Muscle of leg (tissue), 16 donors: ENCODE measurements at places on chromosomes 16 and 17. TPM values are rescaled to one million over a fixed set of nuclear protein-coding genes. Genes with fewer than 3 reads are reported as not detected.
A peak's percentile ranks its signal among the peaks of the same experiment; 100 is the strongest.

The NAE1 gene
- polyA plus RNA-seq = 42.7 TPM

The GP1BA gene
- polyA plus RNA-seq = 1.3 TPM

- no peak for DNase-seq
- no peak overlapping the region for H3K4me3 ChIP-seq
- H3K36me3 ChIP-seq = no peaks in the 10 kb centered on the region
- H3K27ac ChIP-seq = no peak overlapping the region
- H3K27me3 ChIP-seq = no peaks in the 10 kb centered on the region
Observed at GRCh38 chr16:87222335-87222734, 94.9 kb downstream of the C16orf95 start.

The PHF23 gene
- polyA plus RNA-seq = 38.2 TPM

The TLCD3A gene
- polyA plus RNA-seq = 25.4 TPM

GRCh38 chr16:78277321-78278055 is 178.0 kb downstream of the WWOX start:
- no peaks in the 10 kb centered on the region for H3K27me3 ChIP-seq
- peak overlapping the region; percentile 6 for H3K27ac ChIP-seq
- H3K36me3 ChIP-seq = no peaks in the 10 kb centered on the region
- no peak overlapping the region for H3K4me3 ChIP-seq
- H3K4me1 ChIP-seq = peaks cover 2% of the 10 kb centered on the region

The TP53TG3F gene
- polyA plus RNA-seq = not detected

DNA sequence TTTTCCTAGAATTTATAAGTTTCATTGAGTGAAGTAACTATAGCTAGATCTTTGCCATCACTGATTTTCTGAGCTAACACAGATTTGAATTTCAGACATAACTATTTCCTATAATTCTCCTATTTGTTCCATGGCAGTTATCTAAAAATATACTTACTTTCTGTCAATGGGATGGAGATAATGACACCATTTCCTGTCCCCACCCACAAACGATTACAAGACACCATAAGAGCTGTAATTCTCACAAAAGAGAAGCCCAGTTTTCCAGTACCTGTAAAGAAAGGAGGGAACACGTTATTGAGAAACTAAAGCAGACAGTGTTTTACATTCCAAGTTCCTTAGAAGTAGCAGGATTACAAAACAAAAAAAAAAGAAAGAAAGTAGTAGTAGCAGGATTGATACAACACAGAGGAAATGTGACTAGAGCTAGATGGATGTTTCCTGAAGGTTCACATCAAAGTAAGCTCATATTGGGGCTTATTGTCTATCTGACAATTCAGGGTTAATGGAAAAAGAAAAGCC is 110.9 kb upstream of the TOB1 start:
- no peaks in the 10 kb centered on the region for H3K27me3 ChIP-seq
- no peak overlapping the region for H3K27ac ChIP-seq
- H3K4me1 ChIP-seq = no peaks in the 10 kb centered on the region
- no peak overlapping the region for H3K4me3 ChIP-seq

GRCh38 chr16:68379472-68380347 is 68.6 kb downstream of the SMPD3 start:
- H3K36me3 ChIP-seq = no peaks in the 10 kb centered on the region
- no peak for DNase-seq
- no peak overlapping the region for H3K4me3 ChIP-seq
- no peak overlapping the region for H3K27ac ChIP-seq

The PRSS53 gene
- polyA plus RNA-seq = 4.8 TPM

The KRT20 gene
- polyA plus RNA-seq = not detected

The MEOX1 gene
- 23.2 TPM for polyA plus RNA-seq

GRCh38 chr16:30903596-30903995 is 7.2 kb downstream of the CTF1 start:
- H3K4me3 ChIP-seq = no peak overlapping the region
- peaks cover 2% of the 10 kb centered on the region for H3K36me3 ChIP-seq
- H3K4me1 ChIP-seq = peaks cover 31% of the 10 kb centered on the region

DNA sequence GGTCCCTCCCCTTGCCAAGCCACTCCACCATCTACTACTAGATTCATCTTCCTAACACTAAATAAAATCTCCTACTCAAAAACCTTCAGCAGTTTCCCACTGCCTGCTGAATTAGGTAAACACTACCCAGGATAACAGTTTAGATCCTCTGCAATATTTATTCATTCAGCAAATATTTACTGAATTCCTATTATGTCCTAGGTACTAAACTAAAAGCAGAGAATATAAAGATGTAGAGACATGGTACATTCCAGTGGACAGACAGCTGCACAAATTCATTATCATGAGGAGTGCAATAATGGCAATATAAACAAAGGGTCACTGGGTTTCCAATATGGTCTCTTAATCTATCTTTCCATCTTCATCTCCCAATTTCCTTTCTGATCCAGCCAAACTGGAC is 30.7 kb upstream of the HOXB13 start:
- peaks cover 56% of the 10 kb centered on the region for H3K27me3 ChIP-seq
- no peak overlapping the region for H3K4me3 ChIP-seq
- H3K4me1 ChIP-seq = peaks cover 27% of the 10 kb centered on the region
- no peak for DNase-seq
- no peaks in the 10 kb centered on the region for H3K36me3 ChIP-seq
- H3K27ac ChIP-seq = no peak overlapping the region

- peaks cover 12% of the 10 kb centered on the region for H3K36me3 ChIP-seq
- H3K27ac ChIP-seq = peak overlapping the region; percentile 31
- H3K4me3 ChIP-seq = no peak overlapping the region
- no peaks in the 10 kb centered on the region for H3K27me3 ChIP-seq
Observed at GRCh38 chr17:59756236-59756818, 48.9 kb downstream of the VMP1 start.

DNA sequence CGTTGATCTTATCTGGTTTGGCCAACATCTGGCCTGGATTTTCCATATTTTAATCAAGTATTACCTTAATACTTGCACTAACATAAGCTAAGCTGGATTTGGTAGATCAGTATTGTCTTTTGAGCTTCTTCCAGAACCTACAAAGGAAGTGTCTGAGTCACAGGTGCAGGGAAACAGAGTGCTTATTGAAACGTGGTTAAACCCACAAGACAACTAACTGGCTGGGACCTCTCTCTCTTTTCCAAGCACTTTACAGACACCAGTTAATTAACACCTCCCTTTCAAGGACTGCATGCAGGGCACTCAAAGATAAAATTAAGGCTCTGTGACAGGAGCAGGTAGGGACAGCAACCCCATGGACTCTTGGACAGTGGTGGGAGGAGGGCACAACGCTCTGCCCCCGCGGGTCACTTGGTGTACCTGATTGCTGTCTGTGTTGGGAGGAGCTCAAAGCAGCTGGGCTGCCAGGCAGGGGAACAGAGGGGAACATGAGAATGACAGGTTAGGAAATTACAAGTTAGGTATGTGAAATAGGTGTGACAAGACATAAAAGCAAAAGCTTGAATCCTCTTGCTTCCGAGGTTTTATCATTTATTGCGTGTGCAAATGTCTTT is 133.7 kb upstream of the MON1B start:
- no peak overlapping the region for H3K27ac ChIP-seq
- H3K4me3 ChIP-seq = no peak overlapping the region
- H3K36me3 ChIP-seq = no peaks in the 10 kb centered on the region
- H3K27me3 ChIP-seq = no peaks in the 10 kb centered on the region
- no peak for DNase-seq

DNA sequence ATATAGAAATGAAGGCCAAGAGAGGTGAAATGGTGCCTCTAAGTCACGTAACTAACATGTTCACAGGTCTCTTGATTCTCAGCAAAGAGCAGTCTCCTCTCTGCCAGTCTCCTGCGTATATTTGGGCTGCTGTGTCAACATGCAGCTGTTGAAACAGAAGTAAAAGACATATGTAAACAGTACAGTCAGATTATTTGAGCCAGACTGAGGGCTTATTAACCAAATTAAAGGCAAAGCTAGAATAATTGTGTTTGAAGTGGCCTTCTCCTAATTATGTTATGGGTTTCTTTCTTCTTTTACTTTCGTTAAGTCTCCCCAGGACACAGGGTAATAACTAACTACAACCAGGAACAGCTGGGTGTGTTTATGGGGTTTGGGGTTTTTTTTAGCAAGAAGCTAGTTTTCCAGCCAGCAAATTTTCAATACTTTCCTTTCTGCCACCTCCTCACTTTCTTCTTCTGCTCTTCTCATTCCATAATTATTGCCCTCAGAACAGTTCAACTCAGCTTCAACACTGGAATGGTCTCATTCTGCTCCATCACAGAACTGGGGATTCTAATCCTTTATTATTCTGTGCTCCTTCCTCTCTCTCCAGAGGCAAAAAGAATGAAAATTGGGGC is 18.4 kb downstream of the G6PC1 start:
- DNase-seq = peak; percentile 21
- H3K4me1 ChIP-seq = peaks cover 10% of the 10 kb centered on the region
- no peak overlapping the region for H3K4me3 ChIP-seq
- no peaks in the 10 kb centered on the region for H3K27me3 ChIP-seq
- no peaks in the 10 kb centered on the region for H3K36me3 ChIP-seq

GRCh38 chr16:82655072-82655714 is 28.4 kb downstream of the CDH13 start:
- peak overlapping the region; percentile 20 for H3K27ac ChIP-seq
- peak; percentile 28 for DNase-seq
- H3K36me3 ChIP-seq = no peaks in the 10 kb centered on the region

DNA sequence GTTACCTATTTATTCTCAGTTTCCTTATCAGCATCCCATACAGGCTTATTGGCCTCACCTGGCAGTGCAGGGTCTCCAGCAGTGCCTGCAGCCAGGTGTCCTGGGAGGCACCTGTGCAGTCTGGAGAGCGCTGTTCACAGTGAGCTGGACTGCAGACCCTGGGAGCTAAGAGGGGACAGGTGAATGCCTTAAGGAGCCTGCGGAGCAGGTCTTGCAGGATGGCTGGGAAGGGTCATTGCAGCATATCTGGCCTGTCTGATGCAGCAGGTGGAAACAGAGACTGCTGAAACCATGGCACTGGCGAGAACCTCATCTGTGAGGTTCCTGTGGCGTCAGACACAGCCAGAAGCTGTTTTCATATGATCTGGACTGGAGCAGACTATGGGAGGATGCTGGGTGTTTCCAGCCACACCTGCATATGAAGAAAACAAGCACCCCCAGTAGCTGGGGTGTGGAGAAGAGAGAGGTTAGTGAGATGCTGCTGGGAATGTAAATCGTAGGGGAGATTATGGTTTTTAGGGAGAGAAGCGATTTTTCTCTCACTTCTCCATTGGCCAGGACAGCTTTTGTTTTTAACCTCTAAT is 77.0 kb downstream of the NTN1 start:
- H3K27me3 ChIP-seq = peaks cover 2% of the 10 kb centered on the region
- no peak for DNase-seq
- no peaks in the 10 kb centered on the region for H3K4me1 ChIP-seq
- H3K4me3 ChIP-seq = no peak overlapping the region
- H3K27ac ChIP-seq = no peak overlapping the region

- H3K36me3 ChIP-seq = no peaks in the 10 kb centered on the region
- no peaks in the 10 kb centered on the region for H3K27me3 ChIP-seq
Observed at GRCh38 chr17:7110617-7111306, 3.9 kb downstream of the ASGR2 start.

The SMIM36 gene
- polyA plus RNA-seq = not detected

- H3K27me3 ChIP-seq = no peaks in the 10 kb centered on the region
- no peak overlapping the region for H3K4me3 ChIP-seq
- no peak overlapping the region for H3K27ac ChIP-seq
Observed at GRCh38 chr17:13297183-13297582, 279.4 kb upstream of the ELAC2 start.

GRCh38 chr17:34156401-34156740 is 98.7 kb upstream of the CCL2 start:
- H3K4me3 ChIP-seq = no peak overlapping the region
- H3K27me3 ChIP-seq = peaks cover 56% of the 10 kb centered on the region
- no peak overlapping the region for H3K27ac ChIP-seq
- no peaks in the 10 kb centered on the region for H3K36me3 ChIP-seq

The NT5M gene
- polyA plus RNA-seq = 10.8 TPM

DNA sequence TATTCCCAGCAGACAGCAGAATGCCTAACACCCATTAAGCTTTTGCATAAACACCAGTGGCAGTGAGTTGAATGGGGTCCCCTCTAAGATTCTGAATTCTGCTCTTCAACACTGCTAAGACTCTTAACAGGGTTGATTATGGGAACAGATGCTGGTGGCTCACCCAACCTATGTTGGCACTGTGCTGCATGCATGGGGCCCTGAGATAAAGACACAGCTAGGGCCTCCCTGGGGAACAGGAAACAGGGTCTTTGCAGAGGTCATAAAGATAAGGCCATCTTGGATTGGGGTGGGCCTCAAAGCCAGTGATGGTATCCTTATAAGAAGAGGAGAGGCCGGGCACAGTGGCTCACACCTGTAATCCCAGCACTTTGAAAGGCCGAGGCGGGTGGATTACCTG is 190.8 kb downstream of the SLC39A11 start:
- no peaks in the 10 kb centered on the region for H3K36me3 ChIP-seq
- H3K4me1 ChIP-seq = no peaks in the 10 kb centered on the region
- H3K4me3 ChIP-seq = no peak overlapping the region
- no peak for DNase-seq
- H3K27ac ChIP-seq = no peak overlapping the region

DNA sequence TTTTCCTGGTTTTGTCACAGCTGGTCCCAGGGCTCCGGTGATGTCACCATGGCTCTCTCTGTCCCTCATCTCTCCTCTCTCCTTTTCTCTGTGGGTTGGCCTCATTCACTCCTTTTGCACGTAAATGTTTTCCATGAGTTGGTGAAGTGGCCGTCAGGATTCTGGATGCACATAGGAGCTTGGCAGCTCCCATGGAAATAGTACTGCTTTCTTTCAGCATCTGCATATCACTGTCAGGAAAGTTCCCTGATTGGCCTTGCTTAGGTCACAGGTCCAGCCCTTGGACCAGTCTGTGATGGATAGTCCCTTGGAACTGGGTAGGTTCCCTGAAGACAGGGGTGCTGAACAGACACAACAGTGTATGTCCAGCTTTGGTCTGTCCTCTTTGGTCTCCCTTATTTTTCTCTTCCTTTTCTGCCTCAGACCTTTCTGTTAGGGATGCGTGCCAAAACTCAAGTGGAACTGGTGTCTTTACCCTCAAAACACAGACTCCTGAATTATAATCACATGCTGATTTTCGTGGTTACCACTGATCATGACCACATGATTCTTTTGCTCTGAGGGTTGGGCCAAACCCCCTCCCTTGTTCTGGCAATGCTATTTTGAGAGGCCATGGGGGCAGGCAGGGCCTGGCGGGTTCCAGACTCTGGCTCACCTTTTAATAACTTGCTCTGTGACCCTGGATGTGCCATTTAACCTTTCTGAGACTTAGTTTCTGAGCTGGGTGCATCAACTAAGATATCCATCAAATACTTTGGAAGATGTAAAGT is 99.0 kb downstream of the MSI2 start:
- no peak overlapping the region for H3K4me3 ChIP-seq
- no peaks in the 10 kb centered on the region for H3K36me3 ChIP-seq
- no peaks in the 10 kb centered on the region for H3K27me3 ChIP-seq
- H3K4me1 ChIP-seq = peaks cover 16% of the 10 kb centered on the region
- peak; percentile 21 for DNase-seq

The ATP6V0D1 gene
- polyA plus RNA-seq = 58.0 TPM
